ENCODE measurements at places on chromosomes 13 and 19.

- peak; percentile 66 for DNase-seq
Measured at GRCh38 chr13:36163286-36163685, 32.1 kb upstream of the DCLK1 start.

GRCh38 chr13:79121286-79121685, 284.8 kb downstream of the RBM26 start:
- DNase-seq: no peak

- DNase-seq: no peak
Measured at GRCh38 chr19:5396096-5396939, 55.7 kb upstream of the PTPRS start.

DNA sequence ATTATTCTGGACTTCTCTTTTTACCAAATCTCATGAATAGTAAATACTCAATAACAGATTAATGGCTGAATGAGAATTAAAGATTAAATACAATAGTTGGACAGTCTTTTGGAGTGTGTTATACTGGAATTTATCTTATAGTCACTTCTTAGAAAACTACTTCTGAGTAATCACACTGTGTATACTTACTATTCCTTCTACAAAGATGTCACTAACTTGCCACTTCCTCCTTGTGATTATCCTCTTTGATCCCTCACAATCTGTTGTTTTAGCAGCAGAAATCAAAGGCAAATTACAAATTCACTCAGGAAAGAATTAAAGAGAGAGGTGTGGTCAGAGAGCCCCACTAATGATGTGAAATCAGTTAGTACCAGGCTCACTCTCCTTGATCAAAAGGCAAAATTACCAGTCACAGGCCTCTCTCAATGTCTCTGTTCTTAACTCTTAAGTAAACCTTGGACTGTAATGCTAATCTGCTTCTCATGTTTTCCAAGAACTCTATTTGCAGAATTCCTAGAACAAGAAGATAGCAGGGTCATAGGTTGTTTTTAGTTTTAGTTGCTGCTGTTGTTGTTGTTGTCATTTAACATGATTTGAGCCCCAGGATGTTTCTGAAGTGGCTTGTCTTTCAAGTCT, 37.3 kb upstream of the FNDC3A start:
- DNase-seq: no peak

DNA sequence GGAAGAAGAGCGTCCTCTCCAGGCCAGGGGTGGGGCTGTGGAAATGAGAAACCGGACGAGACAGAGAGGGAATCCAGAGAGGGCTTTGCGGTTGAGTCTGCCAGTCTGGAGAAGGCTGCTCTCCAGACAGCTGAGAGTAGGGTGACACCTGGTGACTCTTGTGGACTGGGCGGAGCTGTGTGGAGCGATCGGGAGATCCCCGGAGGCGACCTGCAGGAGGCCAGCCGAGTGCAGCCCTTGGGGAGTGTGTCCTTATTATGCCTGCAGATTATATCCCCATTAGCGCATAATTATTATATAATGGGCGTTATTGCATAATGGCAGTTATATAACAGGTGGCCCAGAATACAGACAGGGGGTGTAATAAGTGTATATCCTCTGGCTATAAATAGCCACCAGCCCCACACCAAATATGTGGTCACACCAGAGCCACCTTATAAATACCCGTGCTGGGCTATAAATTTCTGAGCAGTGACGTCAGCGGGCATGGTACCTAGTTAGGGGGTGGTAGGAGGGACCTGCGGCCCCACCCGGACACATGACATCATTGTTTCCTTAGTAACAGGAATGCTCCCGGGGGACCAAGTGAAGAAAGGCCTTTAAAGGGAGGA, 41.2 kb downstream of the NFIX start:
- DNase-seq: no peak

GRCh38 chr19:19531951-19532805, 3.5 kb downstream of the YJEFN3 start:
- DNase-seq: peak; percentile 44

DNA sequence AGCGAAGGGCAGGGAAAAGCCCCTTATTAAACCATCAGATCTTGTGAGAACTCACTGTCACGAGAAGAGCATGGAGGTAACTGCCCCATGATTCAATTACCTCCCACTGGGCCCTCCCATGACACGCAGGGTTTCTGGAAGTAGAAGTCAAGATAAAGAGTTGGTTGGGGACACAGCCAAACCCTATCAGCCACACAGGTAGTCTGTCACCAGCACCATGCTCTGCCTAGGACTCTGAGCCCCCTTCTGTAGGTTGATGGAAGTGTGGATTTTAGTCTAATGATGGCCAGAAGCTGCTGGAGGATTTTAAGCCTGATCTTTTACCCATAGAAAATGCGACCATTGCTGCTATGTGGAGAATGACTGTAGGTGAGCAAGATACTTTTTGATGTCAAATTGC, 60.8 kb downstream of the ARHGEF7 start:
- no peak for DNase-seq

DNA sequence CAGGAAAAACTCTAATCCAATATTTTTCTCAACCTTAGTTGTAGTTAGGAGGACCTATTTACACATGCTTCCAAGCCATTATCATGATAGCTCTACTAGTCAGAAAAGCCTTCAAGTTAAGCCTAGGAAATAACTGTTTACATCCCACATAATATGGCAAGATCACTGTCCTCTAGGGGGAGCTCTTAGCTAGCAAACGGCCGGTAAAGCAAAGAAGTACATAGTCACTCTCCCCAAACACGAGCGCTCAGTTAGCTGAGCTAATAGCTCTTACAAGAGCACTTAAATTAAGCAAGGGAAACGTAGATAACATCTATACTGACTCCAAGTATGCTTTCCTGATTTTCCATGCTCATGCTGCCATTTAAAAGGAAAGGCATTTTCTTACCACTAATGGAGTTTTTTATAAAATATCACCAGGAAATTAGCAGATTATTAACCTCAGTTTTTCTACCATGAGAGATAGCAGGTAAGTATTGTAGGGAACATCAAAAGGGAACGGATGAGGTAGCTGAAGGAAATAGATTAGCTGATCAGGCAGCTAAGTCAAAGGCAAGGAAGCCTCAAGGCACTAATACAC, 100.6 kb upstream of the PABPC3 start:
- DNase-seq: peak; percentile 83

DNA sequence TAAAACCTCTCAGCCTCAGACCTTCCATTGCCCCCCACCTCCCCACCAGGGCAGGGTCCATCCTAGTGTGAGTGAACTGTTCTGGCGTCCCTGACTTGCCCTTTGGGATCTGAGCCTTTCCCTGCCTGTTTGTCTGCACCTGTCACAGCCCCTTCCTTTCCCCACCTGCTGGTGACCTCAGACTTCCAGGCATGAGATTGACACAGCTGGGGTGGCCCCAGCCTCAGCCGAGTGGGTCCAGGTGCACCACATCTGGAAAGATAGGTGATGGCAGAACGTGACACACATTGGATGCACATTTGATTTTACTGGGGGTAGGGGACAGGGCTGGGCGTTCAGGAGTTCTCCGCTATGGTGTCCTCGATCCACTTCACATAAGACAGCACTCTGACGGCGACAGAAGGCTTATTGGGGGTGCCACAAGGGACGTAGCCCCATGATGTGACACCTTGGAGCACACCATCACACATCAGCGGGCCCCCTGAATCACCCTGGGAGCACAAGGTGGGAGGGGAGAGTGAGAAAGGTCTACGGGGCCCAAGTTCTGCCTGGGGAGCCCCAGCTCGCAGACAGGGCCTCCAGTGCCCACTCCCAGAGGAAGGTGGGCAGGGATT, 4.6 kb downstream of the KLK1 start:
- no peak for DNase-seq

DNA sequence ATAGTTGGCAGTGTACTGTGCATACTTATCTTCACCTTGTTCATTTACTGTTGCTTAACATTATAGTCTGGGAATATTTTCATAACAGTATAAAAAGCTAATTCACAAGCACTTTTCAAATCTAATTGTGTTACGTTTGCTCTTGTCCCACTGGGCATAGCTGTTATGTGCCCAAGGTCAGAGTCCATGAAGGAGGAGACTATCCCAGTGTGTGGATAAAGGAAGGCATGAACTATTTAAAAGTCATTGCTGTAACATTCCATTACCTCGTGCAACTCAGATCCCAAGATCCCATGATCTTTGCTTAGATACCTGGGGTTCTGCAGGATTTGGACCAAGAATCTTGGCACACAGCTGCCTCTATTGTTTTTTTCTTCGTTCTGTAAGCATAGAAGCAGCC, 35.1 kb upstream of the RFXAP start:
- DNase-seq: no peak

Data from NCI-H446 (cell line).